ENCODE measurements at places on chromosomes 7 and 10.

GRCh38 chr10:125106586-125106985, 53.8 kb downstream of the CTBP2 start:
- no peak for DNase-seq

- DNase-seq = no peak
These were observed 434.4 kb upstream of the ZMIZ1 start for GRCh38 chr10:78634389-78634815.

GRCh38 chr10:54194806-54195205, 606.2 kb downstream of the PCDH15 start:
- no peak for DNase-seq

GRCh38 chr10:61978965-61979364, 77.5 kb downstream of the ARID5B start:
- DNase-seq = no peak

DNA sequence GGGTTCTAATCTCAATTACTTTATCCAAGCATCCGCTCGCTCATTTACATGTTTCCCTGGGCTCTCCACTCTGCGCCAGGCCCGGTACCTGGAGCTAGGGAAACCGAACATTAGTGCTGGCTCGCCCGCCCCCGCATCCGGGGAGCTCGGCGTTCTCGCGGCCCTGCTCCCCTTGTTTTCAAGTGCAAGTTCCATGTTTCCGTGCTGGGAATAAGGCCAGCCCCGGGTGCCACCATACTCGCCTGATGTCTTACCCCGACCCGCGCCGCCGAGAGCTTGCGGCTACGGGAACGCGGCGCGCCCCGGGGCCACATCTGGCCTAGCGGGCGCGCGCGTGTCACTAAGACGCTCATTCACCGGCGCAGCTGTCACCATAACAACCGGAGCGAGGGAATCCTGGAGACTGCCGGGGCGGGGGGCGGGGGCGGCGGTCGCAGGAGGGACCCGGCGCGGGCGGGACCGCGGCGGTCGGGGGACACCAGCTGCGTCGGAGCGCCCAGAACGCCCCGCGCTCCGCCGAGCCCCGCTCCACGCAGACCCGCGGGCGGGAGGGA, at the start of gene NEURL1:
Gene NEURL1, plus strand, starts transcription at position 344 of the 554 bp plus-strand sequence. CDS start 683 bp downstream, outside the sequence.
- no peak for DNase-seq

DNA sequence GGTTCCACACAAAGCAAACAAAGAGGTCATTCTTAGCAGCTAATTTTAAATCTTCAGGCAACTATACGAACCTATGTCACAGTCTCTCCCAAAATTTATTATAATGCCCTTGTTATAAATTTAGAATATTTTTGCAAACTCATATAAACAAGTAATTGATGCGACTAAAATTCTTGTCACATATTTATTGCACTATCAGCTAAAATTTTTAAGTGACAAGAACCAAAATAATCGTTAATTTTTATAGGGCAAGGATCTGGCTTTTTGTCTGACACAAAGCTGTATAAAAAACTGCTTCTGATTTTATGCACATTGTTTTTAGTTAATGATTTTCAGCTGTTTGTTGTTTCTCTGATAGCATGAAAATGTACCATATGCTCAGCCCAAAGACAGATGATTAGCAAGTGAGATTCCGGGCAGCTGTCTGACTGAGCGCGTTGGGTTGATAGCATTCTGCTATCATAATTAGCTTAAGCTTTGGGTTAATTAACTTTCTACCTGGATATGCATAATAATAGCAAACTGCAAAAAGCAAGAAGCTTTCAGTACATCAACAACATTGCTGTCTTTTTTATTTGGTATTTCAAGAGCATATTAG, 136.0 kb downstream of the MGMT start:
- no peak for DNase-seq

GRCh38 chr10:86586516-86586915, 64.9 kb upstream of the WAPL start:
- no peak for DNase-seq

DNA sequence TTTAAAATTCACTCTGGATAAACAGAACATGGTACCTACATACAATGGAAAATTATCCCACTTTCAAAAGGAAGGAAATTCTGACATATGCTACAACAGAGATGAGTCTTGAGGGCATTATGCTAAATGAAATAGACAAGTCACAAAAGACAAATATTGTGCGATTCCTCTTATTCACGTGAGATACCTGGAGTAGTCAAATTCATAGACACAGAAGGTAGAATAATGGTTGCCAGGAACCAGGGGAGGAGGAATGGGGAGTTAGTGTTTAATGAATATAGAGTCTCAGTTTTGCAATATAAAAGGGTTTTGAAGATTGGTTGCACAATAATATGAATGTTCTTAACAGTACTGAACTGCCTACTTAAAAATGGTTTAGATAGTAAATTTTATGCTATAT, 69.8 kb upstream of the WAC start:
- DNase-seq = no peak

DNA sequence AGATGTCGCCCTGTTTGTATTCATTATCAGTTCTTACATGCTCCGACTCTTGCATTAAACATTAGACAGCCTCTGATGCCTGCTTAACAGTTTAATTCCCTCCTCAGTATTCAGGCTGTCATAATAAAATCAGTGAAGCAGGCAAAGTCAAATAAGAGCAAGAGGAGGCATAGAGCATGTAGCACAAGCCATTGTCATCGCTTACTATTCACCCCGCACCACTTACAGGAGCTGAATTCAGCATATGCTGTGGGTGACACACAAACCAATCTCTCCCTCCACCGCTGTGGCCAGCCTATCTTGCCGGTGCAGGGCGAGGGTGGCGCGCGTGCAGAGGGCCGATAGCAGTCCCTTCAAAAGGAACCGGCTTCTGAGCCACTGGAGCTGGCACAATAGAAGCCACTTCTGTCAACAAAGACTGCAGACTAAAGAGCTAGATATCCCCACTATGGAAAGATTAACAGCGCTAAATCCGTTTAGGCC, 433.2 kb upstream of the MGMT start:
- no peak for DNase-seq

DNA sequence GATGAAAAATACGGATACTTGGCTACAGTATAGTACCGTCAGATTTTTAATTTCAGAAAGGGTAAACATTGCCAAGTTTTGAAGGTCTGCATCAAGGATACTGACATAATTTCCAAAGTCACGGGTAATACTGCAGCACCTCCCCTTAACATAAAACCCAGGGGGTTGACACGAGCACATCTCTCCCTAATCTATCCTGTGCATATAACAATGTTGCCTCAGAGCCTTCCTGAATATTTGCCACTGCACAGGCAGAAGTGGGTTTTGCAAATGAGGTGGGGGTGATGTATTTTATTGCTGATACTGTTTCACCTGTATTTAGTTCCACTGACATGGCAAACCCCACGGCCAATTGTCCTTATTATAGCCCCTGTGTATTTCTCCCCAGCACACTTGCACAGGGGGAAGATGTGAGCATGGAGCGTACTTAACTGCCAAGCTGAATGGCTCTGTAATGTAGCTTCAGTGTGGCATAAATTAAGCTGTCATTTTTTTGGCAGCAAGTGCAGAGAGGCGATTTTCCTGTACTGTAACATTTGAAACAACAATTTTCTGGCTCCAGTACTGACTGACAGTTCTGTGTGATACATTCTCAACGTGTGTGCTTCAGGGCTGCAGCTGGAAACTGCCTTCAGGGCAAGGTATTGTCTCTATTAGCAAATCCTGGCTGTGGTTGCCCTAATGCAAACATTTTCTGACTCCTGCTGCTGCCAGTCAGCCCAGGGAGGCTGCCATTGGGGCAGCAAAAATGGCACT, 299.6 kb upstream of the SP4 start:
- DNase-seq = no peak
